ENCODE measurements at places on chromosomes 11 and 22.

- no peak for DNase-seq
These were observed 52.3 kb downstream of the ST3GAL4 start for GRCh38 chr11:126407682-126408288.

GRCh38 chr11:59197991-59198390 is 14.7 kb downstream of the MPEG1 start:
- DNase-seq: peak; percentile 77

GRCh38 chr11:32858731-32859130 is 29.0 kb downstream of the PRRG4 start:
- DNase-seq: no peak

DNA sequence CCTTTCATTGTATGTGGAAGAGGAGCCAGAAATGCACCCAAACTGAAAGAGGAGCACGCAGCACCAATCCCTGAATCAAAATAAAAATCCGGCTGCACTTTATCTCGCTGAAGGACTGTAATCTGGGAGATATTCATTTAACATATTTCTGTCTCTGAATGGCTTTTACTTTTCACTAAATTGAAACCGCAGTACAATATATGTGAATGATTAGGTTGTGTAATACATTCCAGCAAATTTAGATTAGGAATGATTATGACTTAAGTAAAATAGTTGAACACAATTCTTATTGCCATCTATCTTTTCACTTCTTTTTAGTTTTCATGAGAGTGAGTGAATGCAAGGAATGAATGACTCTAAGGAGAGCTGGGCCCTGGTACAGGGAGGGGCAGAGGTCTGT is 232.1 kb downstream of the ST3GAL4 start:
- DNase-seq: no peak

DNA sequence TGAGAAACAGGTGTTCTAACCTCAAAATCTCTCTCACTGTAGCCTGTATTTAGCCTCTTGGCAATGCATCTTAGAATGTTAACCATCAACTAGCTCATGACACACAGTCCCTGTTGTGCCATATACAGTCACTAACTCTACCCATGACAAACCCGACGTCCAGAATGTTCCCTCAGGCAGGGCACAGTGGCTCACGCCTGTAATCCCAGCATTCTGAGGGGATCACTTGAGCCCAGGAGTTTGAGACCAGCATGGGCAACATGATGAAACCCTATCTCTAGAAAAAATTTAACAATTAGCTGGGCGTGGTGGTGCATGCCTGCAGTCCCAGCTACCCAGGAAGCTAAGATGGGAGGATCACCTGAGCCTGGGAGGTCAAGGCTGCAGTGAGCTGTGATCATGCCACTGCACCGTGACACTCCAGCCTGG is 18.2 kb upstream of the CCDC34 start:
- no peak for DNase-seq

GRCh38 chr11:70725278-70725677 is 326.9 kb downstream of the CTTN start:
- no peak for DNase-seq

GRCh38 chr22:45425531-45426265 is 12.2 kb downstream of the RIBC2 start:
- DNase-seq: no peak

DNA sequence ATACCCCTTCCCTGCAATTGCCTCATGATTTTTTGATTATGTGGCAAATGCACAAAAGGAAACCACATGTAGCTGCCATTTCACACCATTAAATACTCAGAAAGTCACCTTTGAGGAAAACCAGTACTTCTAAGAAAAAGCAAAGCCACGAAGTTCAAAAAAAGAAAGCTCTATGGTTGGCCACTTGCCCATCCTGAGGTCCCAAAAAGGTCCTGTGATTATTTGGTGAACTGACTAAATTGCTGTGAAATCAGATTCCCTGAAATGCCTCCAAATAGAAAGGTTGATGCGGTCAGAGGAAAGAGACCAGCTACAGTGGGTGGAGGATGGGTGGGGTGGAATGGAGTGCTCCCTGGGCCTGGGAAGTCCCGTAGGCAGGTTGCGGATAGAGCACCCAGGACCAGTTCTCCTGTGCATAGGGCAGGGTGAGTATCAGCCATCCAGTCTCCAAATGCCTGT is 26.9 kb downstream of the MRPL16 start:
- no peak for DNase-seq

GRCh38 chr11:44361813-44362212 is 51.9 kb upstream of the ALX4 start:
- no peak for DNase-seq

DNA sequence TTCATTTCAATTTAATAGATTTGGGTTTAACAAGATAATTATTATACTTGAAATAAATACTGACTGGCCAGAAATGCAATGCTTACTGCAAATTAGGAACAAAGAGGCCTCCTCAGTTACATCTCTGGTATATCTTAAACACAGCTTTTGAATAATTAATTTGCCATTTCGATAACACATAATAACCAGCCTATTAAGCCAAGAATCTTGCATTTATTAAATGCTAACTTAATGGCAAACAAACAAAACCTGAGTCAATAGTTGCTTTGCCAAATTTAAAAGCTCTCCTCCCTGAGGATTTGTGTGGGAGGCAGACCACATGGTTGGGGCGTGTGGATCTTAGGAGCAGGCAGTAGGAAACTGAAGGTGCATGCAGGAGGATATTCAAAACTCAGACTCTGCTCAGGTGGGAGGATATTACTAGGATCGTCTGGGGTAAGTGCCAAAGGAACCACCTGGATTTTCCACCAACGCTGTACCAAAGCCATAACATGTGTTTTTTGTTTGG is 17.9 kb upstream of the FJX1 start:
- no peak for DNase-seq

DNA sequence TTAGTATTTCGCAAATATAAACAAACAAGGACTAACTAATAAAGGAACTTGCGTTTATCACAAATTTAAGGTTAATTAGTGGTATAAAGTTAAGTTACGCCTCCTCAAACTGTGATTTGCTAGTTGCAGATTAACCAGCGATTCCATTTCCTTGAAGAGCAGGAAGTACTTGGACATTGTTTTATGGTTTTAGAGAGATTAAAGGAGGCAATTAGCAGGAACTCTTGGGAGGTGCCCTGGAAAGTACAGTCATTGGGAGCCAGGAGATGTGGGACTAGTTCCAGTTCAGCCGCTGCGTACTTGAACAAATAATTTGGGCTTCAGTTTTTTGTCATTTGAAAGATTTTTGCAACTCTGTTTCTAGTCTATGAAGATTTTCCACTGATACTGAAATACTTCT is 3.3 kb downstream of the FAM118B start:
- no peak for DNase-seq

DNA sequence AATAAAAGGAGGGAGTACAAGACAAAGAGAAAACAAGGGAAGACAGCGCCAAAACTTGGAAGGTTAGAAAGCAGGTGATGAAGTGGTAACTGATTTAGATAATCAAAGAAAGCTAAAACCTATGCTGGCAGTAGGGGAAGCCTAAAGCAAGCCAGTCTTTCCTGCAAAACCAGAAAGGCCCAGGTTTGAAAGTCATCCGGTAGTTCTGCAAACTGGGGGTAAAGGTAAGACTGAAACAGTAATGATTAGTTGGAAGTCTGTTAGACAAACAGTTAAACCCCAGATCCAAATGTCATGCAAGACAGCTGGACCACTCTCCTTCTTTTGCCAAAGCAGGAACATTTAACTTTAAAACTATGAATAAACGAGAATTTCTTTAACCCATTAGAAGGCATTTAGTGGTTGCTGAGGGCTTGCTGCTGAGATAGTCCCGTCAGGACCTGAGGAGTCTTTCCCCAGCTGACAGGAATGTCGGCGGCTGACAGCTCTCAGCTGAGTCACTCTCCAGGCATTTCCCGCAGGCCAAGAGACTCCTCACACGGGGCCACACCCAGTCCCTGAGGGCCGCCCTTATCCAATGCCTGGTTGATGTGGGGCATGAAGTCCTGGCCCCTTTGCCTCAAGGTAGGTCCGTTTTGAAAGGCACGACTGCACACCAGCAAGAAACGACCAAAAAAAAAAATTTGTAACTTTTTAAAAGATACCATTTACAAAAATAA is 36.3 kb upstream of the CFAP300 start:
- DNase-seq: no peak

GRCh38 chr11:103368145-103368544 is 258.9 kb downstream of the DYNC2H1 start:
- DNase-seq: no peak

- DNase-seq: no peak
These were observed 18.1 kb upstream of the SC5D start for GRCh38 chr11:121274332-121274991.

DNA sequence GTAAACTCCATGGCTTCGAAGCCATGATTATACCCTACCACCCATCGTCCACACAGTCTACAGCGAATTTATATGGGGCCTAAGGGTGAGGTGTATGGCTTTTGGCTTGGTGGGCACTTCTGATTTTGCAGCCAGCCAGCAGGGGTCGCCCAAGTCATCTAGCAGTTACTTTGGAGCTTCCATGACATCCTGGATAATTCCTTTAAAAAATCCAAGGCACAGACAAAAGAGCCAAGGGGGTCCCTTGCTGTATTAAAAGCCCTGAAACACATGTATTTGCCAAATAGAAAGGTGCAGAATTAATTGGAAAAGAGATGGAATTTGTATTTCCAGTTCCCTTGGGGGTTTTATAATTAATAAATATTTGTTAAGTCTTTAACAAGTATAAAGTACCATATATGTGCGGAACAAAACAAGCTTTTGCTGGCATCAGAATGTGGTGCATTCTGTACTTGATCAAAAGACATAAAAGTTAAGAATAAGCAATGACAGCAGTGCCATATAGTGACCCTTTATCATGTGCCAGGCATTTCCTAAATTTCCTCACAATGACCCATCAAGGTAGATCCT is 132.8 kb upstream of the PITPNB start:
- peak; percentile 79 for DNase-seq

DNA sequence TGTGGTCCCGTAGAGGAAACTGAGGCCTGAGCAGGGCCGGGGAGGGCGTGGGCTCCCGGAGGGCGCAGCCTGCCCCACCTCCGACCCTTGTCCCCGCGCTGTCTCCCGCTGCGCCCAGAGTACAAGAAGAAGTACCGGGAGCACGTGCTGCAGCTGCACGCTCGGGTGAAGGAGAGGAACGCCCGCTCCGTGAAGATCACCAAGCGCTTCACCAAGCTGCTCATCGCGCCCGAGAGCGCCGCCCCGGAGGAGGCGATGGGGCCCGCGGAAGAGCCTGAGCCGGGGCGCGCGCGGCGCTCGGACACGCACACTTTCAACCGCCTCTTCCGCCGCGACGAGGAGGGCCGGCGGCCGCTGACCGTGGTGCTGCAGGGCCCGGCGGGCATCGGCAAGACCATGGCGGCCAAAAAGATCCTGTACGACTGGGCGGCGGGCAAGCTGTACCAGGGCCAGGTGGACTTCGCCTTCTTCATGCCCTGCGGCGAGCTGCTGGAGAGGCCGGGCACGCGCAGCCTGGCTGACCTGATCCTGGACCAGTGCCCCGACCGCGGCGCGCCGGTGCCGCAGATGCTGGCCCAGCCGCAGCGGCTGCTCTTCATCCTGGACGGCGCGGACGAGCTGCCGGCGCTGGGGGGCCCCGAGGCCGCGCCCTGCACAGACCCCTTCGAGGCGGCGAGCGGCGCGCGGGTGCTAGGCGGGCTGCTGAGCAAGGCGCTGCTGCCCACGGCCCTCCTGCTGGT is 1.9 kb downstream of the NLRP6 start:
- DNase-seq: no peak

DNA sequence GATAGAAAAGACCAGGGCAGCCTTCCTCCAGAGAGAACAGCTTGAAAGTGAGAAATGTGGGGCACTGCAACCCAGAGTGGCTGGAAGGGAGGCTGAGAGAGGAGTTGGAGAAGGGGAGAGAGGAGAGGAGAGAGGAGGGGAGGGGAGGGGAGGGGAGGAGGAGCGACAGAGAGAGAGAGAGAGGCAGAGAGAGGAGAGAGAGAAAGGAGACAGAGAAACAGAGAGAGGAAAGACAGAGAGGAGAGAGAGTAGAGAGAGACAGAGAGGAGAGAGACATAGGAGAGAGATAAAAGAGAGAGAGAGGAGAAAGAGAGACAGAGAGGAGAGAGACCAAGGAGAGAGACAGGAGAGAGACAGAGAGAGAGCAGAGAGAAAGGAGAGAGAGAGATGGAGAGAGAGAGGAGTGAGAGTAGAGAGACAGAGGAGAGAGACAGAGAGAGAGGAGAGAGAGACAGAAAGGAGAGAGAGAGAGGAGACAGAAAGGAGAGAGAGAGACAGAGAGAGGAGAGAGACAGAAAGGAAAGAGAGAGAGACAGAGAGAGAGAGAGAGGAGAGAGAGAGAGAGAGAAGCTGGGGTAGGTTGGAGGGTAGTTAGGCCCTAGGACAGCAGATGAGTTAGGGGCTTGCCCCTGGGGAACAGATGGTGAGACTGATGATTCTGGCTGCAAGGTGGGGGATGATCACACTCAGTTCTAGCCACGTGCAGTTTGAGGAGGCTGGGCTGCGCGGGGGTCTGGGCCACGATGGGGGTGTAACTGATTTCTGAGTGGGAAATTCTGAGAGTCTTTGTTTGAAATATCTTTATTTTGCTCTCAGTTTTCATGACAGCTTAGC is 8.5 kb upstream of the SCYL1 start:
- no peak for DNase-seq

DNA sequence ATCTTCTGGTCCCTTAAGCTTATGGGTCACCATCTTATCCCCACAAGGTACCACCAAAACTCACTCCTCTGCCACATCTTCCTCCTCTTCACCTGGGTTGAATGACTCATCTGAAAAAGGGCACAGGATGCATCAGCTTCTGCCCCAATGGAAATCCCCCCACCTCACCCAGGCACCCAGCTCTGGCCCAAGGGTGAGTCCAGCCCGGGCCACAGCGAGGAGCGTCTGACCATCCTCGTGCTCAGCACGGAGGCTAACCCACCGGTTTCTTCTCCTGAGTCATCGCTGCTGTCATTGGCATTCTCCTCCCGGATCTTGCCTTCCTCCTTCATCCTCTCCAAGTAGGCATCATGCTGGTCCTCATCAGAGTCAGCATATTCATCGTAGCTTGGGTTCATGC is 5.3 kb upstream of the TNKS1BP1 start:
- no peak for DNase-seq

DNA sequence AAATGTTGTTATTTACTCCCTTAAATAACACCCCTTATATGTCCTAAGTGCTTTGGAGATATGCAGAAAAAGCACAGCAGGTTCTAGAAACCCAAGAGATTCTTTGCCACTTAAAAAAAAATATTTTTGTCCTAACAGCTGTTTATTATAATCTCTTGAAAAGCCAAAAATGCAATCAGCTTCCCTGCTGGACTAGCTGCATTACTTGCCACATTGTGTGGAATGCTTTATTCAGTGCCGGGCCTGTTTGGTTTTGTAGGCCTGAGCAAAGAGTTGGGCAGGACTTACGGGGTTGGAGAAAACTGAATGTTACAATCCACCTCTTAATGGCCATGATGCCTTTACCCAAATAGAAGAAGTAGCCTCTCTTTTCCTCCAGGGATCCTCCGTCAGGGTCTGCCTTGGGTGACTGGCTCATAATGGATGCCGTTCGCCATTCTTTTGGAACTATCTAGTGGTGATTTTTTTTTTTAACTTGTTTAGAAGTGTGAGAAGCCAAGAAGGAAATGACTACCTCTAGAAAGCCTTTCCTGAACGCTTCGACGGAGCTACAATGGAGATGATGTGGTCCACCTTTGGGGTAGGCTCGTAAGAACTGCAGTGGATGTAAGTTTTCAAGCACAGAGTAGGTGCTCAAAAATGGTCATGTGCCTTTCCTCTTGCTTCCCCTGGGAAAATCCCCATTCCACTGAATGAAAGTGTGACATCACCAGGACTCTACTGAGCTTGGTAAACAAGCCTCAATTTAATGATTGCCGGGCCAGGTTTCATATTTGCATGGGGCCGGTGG is 241.3 kb upstream of the NCAM1 start:
- DNase-seq: no peak

GRCh38 chr11:110857892-110858546 is 145.8 kb upstream of the ARHGAP20 start:
- DNase-seq: no peak

- DNase-seq: no peak
These were observed 34.1 kb upstream of the GLYATL1 start for GRCh38 chr11:58905011-58905720.
